ENCODE measurements at places on chromosomes 2 and 18. TPM values are rescaled to one million over a fixed set of nuclear protein-coding genes. Genes with fewer than 3 reads are reported as not detected.

Gene HDLBP
- 516 TPM for total RNA-seq

Gene SERPINB13
- not detected for total RNA-seq

Gene RAMP1
- total RNA-seq: 13.5 TPM

Gene NT5C1B
- total RNA-seq: not detected

Gene TLX2
- 0.46 TPM for total RNA-seq

Gene MMADHC
- 155 TPM for total RNA-seq

Measured in LHCN-M2 (cell line).